ENCODE measurements at places on chromosomes 12 and 14.

DNA sequence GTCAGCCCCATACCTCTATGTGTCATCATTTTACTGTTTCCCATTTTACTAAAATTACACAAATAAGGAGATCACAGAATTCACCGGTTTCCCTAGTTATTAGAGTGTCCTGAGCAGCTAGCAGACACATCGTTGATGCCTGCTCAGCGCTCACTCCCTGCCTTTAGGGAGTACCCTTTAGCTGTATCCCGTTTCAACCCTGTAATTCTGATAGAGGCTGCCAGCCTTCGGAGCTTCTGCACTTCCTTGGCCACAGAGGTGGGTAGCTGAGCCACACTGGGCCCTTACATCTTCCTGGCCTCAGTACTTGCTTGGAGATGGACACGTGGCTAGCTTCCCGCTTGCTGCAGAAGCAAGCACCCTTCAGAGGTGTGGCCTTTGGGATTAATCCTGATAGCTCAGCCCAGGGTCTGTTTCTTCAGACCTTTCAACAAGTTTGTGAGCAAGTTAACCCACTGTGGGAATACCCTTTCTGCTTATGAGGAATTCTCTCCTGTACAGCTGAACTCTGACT, 14.3 kb upstream of the FBXW8 start:
- no peak for DNase-seq

DNA sequence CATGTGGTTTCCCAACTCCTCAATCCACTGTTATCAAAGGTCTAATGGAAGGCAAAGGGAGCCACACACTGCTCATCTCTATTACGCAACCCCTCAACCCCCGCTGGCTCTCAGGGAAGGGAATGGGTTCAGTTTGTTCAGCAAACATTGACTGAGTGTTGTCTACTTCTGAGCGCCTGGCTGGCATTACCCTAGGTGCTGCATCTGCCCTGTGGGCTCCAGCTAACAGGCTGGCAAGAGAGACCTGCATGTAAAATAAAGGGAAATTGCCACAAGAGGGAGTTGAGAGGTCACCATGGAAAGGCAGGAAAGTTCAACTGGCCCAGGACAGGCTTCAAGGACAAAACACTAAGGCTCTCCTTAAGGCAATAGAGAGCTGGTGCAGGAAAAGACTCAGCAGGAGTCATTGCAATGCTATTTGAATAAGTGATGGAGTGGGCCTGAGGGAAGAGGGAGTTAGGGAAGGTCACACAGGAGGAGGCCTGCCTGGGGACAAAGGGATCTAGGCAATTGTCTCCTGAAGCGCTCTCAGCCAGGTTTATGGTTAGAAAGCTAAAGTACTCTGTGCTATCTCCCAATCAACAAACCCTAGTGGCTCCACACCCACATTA, 5.5 kb upstream of the ZNF740 start:
- DNase-seq, result peak; percentile 69

GRCh38 chr14:101980700-101981099, 16.3 kb downstream of the DYNC1H1 start:
- DNase-seq, result no peak

GRCh38 chr12:113285679-113286610, 49.0 kb downstream of the SLC8B1 start:
- DNase-seq, result no peak

DNA sequence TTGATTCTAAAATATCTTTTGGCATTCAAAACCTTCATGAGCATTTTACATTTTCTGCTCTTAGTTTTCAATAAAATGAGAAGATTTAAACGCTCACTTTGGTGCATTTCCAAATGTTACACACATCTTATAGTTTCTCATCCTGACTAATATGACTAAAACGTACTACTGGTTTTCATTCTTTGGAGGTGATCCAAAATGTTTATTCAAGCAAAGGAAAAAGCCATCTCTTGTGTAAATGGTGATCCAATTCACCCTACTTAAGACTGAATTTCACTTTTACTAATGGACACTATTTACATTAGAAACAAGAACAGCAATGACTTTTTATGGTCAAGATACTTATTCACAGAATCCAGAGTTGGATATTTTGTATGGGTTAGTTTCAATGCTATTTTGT, 86.6 kb downstream of the KITLG start:
- DNase-seq, result no peak

GRCh38 chr14:89206389-89207031, 210.5 kb downstream of the FOXN3 start:
- DNase-seq, result no peak

DNA sequence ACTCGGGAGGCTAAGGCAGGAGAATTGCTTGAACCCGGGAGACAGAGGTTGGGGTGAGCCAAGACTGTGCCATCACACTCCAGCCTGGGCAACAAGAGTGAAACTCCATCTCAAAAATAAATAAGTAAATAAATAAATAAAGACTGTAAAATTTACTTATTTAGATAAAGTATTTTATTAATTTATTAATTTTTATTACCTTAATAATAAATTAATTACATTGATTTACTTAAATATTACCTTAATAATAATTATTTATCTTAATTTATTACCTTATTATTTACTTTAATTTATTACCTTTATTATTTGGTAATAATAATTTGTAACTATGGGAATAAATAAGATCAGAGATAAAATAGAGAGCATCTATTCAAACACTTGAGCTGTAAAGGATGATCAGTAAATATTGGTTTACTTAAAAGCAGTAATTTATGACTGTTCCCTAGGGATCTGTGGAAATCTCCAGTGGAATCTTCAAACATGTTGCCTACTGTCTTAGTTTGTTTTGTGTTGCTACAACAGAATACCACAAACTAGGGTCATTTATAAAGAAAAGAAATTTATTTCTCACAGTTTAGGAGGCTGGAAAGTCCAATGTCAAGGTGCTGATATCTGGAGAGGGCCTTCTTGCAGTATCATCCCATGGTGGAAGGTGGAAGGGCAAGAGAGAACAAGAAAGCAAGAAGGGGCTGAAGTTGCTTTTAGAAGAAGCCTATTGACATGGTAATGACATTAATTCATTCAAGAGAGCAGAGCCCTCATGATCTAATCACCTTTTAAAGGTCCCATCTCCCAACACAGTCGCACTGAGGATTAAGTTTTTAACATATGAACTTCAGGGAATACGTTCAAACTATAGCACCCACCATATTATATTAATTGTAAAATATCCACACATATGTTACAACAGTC, 37.1 kb downstream of the SOCS2 start:
- no peak for DNase-seq

DNA sequence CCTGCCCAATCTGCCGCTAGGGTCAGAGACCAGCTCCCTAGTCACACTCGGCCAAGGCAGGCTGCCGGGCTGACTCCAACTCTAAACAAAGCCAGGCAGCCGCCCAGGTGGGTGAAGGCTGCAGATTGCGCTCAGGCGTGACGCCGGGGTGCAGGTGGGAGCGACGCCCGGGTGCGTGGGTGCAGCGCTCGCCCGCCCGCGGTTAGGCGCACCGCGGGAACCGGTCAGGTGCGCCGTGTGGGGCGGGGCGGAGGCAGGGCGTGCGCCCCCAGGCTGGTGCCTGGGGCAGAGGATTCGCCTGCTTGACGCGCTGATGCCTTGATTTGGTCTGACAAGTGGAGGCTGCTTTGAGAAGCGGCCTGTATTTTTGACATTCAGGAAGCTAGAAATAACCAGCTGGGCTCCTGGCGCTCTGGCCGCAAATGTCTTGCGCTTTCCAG, 126.7 kb upstream of the HIF1A start:
- DNase-seq, result no peak

GRCh38 chr14:81165188-81165587, 55.6 kb downstream of the GTF2A1 start:
- DNase-seq, result no peak

DNA sequence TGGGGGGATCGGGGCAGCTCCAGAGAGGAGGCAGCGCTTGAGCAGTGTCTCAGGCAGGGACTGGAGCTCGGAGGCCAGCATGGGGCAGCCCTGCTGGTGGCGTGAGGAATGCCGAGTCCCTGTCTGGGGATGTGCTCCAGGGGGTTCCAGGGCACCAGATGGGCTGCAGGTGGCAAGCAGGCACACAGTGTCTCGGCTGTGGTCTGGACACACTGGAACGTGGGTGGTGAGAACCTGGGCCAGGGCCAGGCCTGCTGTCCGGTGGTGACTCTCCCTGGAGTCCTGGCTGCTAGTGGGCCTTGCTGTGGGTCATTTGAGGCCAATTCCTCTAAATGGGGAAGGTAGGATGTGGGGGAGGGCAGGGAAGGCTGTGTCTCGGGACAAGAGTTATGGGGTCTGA, 199.4 kb upstream of the RTL1 start:
- DNase-seq, result no peak

DNA sequence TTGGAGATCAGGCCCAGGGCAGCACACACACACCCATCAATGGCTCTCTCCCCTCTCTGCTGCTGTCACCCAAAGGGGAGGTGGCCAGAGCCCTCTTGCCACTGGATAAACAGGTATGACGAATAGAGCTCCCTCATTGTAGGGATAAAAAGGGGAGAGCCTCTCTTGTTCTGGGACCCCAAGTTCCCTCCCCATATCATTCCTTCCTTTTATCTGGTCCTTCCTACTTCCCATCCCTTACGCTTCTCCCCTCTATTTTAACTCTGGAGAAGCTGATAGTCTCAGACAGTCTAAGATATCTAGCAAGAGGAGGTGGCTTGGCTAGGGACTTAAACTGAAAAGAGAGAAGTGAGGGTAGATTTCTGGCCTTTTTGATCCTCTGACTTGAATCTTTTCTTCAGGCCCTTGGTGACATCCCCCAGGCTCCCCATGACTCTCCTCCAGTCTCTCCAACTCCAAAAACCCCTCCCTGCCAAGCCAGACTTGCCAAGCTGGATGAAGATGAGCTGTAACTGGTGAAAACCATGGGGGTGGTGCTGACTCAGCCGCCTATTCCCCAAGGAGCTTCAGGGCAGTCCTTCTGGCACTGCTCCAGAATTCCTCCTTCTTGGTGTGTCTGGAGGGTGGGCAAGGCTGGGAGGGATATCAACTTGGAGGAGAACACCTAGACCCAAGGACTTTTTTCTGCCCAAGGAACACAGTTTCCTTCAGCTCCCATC, 5.3 kb downstream of the ARHGEF25 start:
- no peak for DNase-seq

- no peak for DNase-seq
These were observed 484 bp downstream of the RIC8B start for GRCh38 chr12:106774808-106775524.

- DNase-seq, result no peak
These were observed 18.9 kb upstream of the ATP5MC2 start for GRCh38 chr12:53694756-53695151.

- no peak for DNase-seq
These were observed 33.0 kb downstream of the CDKL1 start for GRCh38 chr14:50363714-50364111.

DNA sequence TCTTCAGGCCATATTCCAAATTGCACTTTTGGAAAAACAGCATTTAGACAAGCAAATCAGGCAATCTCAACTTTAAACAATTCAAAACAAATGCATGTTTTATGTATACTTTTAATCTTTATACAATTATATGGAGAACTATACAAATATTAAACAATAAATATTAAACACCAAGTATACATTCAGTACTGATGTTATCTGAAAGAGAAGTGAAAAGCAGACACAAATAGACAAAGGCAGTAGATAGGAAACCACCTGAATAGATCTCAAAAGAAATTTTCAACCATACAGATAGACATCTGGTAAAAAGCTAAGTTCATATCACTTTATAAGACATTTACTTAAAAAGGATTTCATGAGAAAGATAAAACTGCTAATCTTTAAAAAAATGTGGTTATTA, 65.2 kb downstream of the ZC3H14 start:
- DNase-seq, result no peak

DNA sequence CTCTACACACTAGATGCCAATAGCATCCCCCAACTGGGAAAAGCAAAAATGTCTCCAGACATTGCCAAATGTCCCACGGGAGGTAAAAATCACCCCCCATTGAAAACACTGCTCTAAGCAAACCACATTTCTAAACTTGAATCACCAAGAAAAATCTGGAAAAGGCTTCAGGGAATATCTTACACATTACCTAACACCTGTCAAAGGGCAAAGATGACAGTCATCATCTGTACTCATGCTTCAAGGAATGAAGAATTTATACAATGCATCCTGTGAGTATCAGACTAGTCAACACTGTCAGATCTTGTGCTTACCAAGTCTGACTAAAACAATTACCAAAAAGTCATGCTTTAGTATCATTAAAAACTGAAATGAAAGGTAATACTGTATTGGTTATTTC, 161.6 kb upstream of the SOX5 start:
- DNase-seq, result no peak

DNA sequence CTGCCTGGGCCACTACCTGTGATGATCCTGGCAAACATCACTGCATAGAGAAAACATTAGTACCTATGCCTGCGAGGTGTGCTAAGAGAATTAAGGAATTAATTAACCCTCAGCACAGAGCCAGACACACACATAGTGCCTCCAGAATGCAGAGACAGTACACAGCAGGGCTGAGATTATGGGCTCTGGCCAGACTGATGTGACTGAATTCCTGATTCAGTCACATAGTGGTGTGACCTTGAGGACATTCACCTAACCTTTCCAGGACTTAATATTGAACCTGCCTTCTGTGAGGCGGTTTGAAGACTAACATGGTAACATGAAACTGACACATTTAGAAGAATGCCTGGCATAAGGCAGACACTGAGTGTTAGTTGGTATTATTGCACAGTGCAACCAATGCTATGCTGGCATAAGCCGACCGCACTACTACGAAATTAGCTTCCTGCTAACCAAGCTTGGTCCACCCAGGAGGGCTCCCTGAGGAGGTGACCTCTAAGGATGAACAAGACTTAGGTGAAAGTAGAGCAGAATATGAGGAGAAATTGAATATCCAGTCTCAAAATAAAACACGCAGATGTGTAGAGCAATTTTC, 32.0 kb upstream of the SELPLG start:
- DNase-seq, result no peak

GRCh38 chr14:100065942-100066574, 836 bp downstream of the EVL start:
- no peak for DNase-seq

Measured in NCI-H1092 (cell line).